Prostate gland (tissue), 2 donors: ENCODE measurements at places on chromosomes 3 and 15. TPM values are rescaled to one million over a fixed set of nuclear protein-coding genes. Genes with fewer than 3 reads are reported as not detected.
A peak's percentile ranks its signal among the peaks of the same experiment; 100 is the strongest.

- DNase-seq, result no peak
These were observed 77.0 kb upstream of the GBE1 start for GRCh38 chr3:81838457-81838856.

MSL2 gene
- 44.2 TPM for total RNA-seq

GRCh38 chr3:44236485-44236908, 5.2 kb upstream of the TOPAZ1 start:
- no peak for DNase-seq

COX5A gene
- 171 TPM for total RNA-seq

- no peak for DNase-seq
These were observed 360.4 kb downstream of the ULK4 start for GRCh38 chr3:41601404-41601987.

- no peak for DNase-seq
These were observed 120.7 kb upstream of the LINGO1 start for GRCh38 chr15:77753281-77753873.

DNA sequence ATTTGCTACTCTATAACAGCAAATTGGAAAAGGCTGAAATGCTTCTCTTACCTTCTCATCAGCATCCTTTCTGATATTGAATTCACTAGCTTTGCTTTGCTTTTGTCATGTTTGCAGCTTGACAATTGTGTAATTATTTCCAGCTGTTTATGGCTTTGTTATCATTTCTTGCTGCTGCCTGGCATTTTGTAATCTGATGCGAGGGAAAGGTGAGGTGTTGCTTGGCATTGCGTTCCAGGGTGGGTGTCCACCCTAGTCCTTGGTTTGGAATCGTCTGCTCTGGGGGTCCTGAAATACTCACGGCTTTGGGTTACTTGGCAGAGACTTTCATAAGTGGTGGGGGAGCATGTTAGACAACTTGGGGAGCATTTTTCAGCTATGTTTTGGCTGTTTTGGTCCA, 2.9 kb downstream of the CACNA2D3 start:
- DNase-seq, result no peak

WNT7A gene
- total RNA-seq, result 0.11 TPM

- no peak for DNase-seq
These were observed 349.3 kb downstream of the ERC2 start for GRCh38 chr3:56118968-56119367.

DNA sequence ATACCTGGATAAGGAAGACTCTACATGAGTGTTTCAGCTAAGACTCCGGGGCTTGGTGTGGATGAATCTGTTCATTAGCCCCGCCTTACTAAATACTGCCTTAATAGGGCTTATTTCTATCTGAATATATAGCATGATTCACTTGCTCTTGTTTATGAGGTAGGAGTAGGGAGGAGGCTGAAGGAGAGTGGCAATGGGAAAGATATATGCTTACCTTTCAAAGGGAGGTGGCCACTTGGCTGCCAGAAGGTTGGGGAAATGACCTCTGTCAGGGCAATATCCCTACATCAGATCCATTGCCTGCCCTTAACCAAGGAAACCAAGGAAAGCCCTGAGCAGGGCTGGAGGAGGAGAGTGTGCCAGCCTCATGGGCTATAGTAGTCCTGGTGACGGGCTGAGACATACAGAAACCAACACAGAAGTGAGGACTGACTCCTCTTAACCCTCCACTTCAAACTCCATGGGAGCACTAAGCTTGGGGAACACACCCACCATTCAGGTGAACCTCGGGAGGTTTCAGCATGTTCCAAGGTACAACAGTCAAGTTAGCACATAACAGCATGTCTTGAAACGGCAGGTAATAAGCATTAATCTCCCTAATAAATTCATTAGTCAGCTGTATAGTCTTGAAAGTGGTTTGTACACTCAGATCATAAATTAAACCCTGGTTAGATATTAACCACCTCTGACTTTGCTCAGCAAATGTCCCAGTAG, 80.1 kb downstream of the EOMES start:
- no peak for DNase-seq

- no peak for DNase-seq
These were observed 37.7 kb upstream of the SLC41A3 start for GRCh38 chr3:126121632-126122031.

DUOX2 gene
- total RNA-seq, result 2.5 TPM

DNA sequence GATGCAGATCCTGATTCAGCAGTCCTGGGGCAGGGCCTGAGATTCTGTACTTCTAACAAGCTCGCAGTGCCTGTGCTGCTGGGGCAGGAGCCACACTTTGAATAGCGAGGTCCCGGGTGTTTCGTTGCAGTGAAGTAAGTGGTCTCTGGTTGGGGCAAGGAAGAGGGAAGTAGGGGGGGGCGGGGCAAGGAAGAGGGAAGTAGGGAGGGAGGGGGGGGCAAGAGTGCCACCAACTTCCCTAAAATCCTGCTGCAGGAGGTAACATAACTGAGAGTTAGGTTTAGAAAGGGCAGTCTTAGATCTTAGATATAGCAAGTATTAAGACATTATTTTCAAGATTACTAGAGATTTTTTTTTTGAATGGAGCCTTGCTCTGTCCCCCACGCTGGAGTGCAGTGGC, 35.5 kb downstream of the CRTAP start:
- DNase-seq, result no peak

CAMKV gene
- 0.97 TPM for total RNA-seq

- DNase-seq, result no peak
These were observed 77.9 kb upstream of the ASB14 start for GRCh38 chr3:57370341-57370740.

C3orf70 gene
- total RNA-seq, result 21.2 TPM

DNA sequence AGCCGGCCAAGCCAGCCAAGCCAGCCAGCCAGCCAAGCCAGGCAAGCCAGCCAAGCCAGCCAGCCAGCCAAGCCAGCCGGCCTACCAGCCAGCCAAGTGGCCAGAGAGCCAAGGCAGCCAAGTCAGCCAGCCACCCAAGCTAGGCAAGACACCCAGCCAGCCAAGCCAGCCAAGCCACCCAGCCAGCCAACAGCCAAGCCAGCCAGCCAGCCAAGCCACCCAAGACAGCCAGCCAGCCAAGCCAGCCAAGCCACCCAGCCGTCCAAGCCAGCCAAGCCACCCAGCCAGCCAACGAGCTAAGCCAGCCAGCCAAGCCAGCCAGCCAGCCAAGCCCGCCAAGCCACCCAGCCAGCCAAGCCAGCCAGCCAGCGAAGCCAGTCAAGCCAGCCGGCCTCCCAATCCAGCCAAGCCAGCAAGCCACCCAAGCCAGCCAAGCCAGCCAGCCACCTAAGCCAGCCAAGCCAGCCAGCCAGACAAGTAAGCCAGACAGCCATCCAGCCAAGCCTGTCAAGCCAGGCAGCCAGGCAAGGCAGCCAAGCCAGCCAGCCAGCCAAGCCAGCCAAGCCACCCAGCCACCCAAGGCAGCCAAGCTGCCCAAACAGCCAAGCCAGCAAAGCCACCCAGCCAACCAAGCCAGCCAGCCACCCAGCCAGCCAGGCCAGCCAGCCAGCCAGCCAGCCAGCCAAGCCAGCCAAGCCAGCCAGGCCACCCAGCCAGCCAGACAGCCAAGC, 200.5 kb downstream of the GOLGA6L6 start:
- DNase-seq, result peak; percentile 59

ACKR2 gene
- 1.9 TPM for total RNA-seq

- no peak for DNase-seq
These were observed 44.8 kb downstream of the OPA1 start for GRCh38 chr3:193637831-193638230.

- no peak for DNase-seq
These were observed 1241.5 kb downstream of the ROBO2 start for GRCh38 chr3:78281381-78281780.

TBC1D2B gene
- 49.5 TPM for total RNA-seq

GRCh38 chr3:197791892-197792647, 1.0 kb downstream of the LRCH3 start:
- no peak for DNase-seq

GRCh38 chr3:46607603-46608028, 4.7 kb upstream of the FAM240A start:
- DNase-seq, result no peak

SAMMSON gene
- total RNA-seq, result 0.14 TPM

- DNase-seq, result no peak
These were observed 662.7 kb downstream of the MCTP2 start for GRCh38 chr15:94894056-94894455.

GRCh38 chr3:123480428-123480827, 31.5 kb upstream of the ADCY5 start:
- DNase-seq, result no peak

DNA sequence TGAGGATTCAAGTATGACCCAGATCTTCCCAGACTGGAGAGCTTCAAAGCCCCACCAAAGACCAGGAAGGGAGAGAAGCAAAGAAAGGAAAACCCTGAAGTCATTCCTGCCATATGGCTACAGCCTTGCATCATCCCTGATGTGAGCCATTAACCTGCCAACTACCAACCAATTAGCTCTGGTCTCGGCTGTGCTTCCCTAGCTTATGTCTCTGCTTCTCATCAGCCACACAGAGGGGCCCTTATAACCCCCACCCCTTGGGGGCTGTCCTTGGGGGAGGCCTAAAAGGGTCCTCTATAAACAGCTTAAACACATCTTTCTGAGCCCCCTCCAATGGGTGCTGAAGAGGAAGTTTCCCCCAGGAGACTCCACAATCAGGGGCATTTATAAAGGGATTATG, 52.8 kb downstream of the NOX5 start:
- no peak for DNase-seq

DNA sequence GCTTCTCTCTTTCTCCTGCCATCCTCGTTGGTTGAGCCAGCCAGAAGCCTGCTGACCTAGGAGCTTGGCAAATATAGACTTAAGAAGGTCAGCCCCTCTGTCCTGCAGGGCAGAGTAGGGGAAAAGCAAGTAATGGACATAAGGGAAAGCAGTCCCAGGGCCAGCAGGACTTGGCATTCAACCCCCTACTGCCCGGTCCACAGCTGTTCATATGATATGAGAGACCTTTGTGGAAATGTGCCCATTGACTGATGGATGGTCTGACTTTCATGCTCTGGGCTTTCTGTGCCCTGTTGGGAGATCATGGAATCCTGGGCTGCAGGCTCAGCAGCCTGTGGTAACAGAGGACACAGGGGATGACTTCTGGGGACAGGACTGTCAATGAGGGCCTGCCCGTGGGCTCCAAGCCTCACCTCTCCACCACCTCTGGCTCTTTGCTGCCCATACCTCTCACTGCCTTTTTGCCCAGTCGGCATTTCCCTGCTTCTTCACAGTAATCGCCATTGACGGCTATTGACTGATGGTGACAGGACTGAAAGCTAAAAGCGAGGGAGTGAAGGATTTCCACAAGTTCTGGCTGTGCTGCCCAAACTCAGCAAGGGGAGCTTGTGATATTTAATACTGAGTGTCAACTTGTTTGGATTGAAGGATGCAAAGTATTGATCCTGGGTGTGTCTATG, 60.0 kb upstream of the NMNAT3 start:
- DNase-seq, result no peak

TM4SF1 gene
- 92.0 TPM for total RNA-seq

- no peak for DNase-seq
These were observed 41.4 kb downstream of the CHSY1 start for GRCh38 chr15:101210466-101210865.

DNA sequence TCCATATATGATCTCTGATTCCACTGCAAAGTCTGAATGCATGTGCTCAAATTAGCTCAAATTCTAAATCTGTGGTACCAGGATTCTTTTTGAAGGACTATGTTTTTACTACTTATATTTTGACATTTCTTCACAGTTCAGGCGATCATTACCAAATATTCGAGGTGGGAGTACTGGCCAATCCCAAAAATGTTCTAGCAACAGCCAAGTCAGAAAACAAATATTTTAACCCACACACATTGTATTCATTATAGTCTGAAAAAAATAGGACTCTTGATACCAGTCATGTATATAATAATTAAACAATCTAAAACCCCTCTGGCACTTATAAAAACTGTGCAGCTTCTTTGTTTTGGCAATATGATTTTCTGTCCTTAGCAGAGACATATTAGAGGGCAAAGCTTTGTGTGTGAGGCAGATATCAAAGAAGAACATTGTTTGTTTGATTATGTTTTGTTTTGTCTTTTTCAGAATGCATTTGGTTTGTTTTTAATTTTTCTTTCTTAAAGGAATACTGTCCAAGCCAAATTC, 37.4 kb downstream of the FGF7 start:
- DNase-seq, result no peak

DNA sequence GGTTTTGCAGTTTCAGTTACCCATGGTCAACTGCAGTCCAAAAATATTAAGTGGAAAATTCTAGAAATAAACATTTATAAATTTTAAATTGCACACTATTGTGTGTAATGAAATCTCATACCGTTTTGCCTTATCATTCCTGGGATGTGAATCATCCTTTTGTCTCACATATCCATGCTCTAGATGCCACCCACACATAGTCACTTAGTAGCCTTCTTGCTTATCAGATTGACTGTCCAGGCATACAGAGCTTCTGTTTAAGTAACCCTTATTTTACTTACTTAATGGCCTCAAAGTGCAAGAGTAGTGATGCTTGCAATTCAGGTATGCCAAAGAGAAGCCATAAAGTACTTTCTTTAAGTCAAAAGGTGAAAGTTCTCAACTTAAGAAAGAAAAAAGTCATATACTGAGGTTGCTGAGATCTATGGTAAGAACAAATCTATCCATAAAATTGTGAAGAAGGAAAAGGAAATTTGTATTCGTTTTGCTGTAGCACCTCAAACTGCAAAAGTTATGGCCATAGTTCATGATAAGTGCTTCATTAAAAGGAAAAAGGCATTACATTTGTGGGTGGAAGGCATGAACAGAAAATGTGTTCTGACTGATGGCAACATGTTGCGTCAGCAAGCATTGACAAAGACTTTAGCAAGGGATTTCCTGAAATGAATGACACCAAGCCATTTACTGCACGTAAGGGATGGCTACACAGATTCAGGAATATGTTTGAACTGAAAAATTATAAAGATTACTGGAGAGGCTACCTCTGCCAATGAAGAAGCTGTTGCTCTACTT, 43.8 kb downstream of the SPATA16 start:
- DNase-seq, result no peak

PAK6 gene
- 13.8 TPM for total RNA-seq

GRCh38 chr15:49815950-49816349, 195.1 kb downstream of the DTWD1 start:
- DNase-seq, result no peak

ZCWPW2 gene
- total RNA-seq, result 1.7 TPM

TMEM266 gene
- 5.9 TPM for total RNA-seq

DNA sequence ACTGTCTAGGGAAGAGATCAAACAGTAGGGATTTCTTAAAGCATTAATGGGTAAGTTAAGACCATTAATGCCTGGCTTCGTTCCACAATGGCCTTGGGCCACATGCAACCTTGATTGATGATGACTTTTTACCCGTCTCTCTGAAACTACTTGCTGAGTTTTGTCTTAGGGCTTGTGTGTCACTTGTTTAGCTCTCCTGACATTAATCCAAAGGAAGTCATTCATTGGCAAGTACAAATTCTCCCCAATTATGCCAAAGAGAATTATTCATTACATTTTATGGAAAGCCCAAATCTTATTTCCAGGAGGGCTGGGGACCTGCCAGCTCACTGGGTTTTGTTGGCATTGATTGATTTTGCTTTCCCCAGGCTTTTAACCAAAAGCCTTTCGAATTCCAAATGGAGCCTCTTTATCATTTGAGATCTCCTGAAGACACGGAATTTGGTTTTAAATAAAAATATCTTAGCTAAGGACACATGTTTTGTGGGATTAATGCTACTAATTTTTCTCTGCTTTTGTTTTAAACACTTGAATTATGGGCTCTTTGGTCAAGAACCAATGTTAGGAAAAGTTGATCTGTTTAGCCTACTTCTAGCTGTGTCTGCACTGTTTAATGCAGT, 40.7 kb downstream of the SERPINI1 start:
- DNase-seq, result no peak
